Muscle of leg (tissue), 16 donors: ENCODE measurements at places on chromosomes 12 and 14. TPM values are rescaled to one million over a fixed set of nuclear protein-coding genes. Genes with fewer than 3 reads are reported as not detected.

The TCTN2 gene
- 6.3 TPM for total RNA-seq

GRCh38 chr14:54857830-54858269, 44.8 kb downstream of the GCH1 start:
- no peaks in the 10 kb centered on the region for H3K36me3 ChIP-seq
- H3K4me1 ChIP-seq: no peaks in the 10 kb centered on the region
- no peak overlapping the region for H3K4me3 ChIP-seq
- H3K27ac ChIP-seq: no peak overlapping the region

DNA sequence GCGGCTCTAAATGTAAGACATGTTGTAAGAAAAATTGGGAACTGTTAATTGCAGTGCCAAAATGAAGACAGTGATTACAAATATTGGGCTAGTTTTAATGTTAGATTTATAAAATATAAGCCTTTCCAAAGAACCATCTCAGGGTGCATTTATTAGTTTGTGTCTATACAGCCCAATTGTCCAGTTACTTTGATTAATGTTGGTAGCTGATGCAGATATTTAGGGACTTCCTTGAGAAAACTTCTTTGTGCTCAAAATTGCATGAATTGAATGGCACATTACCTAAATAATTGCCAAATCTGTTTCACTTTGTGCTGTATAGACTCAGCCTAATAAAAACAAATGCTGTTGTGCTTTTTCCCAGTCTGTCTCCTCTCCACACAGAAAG, 83.7 kb downstream of the DAD1 start:
- H3K4me1 ChIP-seq: peaks cover 7% of the 10 kb centered on the region
- no peak for DNase-seq
- H3K27me3 ChIP-seq: no peaks in the 10 kb centered on the region
- H3K36me3 ChIP-seq: no peaks in the 10 kb centered on the region

The SERPINA12 gene
- total RNA-seq: not detected

DNA sequence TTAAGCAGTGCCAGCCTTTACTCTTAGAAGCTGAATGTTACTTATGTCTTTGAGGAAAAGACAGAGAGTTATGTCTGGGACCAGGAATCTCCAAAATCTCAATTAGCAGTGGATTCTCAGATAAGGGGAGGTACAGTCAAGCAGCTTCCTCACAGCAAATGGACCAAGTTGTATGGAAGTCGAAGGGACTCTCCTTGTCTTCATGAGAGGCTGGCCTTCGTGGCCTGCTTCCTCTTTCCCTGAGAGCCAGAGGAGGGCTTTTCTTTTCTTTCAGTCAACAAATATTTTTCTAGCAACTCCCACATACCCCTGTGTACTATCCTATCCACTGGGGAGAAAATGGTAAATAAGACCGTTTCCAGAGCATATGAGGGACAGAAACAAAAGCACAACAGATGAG, 6.6 kb upstream of the WNT5B start:
- H3K36me3 ChIP-seq: no peaks in the 10 kb centered on the region
- no peak overlapping the region for H3K27ac ChIP-seq
- no peaks in the 10 kb centered on the region for H3K27me3 ChIP-seq
- no peak for DNase-seq

The CD163 gene
- 6.9 TPM for total RNA-seq
